ENCODE measurements at places on chromosomes 1 and 21.
A peak's percentile ranks its signal among the peaks of the same experiment; 100 is the strongest.

GRCh38 chr1:8720347-8720746 is 97.1 kb downstream of the RERE start:
- no peak for DNase-seq

GRCh38 chr1:18649693-18650370 is 19.2 kb downstream of the PAX7 start:
- no peak for DNase-seq

- DNase-seq: peak; percentile 80
Measured at GRCh38 chr1:150561254-150561973, 12.2 kb downstream of the ADAMTSL4 start.

- no peak for DNase-seq
Measured at GRCh38 chr1:219626865-219627264, 14.0 kb upstream of the ZC3H11B start.

DNA sequence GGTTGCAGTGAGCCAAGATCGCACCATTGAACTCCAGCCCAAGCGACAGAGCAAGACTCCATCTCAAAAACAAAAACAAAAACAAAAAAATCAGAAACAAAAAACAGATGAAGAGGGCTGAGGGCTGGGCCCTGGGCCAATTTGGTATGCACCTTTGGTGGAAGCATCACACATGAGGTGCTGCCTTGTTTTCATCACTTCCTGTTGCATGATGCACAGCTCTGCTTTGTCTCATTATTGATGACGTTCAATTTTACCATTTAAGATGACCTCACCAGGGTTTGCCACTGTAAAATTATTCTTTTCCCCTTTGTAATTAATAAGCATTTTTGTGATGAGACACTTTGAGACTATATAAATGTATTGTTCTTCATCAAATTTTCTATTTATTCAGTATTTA is 9.8 kb upstream of the IFNAR2 start:
- no peak for DNase-seq

DNA sequence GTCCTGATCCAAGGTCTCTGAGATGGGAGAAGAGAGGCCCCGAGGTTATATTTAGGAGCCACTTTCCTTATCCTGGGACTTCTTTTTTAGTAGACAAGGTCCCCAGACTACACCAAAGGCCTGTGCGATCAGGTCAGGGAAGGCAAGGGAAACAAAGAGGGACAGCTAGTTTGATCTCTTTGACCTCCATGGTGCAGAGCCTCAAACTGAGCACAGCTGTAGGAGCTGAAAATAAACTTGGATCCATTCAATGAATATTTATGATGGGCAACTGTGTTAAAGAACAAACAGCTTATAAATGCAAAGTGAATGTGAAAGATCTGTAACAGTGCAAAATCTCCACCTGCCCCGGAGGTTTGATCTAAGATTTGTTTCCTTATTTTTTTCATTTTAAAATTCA is 256.6 kb downstream of the DYRK1A start:
- no peak for DNase-seq

- DNase-seq: no peak
Measured at GRCh38 chr21:17045214-17045853, 467.5 kb upstream of the CXADR start.

DNA sequence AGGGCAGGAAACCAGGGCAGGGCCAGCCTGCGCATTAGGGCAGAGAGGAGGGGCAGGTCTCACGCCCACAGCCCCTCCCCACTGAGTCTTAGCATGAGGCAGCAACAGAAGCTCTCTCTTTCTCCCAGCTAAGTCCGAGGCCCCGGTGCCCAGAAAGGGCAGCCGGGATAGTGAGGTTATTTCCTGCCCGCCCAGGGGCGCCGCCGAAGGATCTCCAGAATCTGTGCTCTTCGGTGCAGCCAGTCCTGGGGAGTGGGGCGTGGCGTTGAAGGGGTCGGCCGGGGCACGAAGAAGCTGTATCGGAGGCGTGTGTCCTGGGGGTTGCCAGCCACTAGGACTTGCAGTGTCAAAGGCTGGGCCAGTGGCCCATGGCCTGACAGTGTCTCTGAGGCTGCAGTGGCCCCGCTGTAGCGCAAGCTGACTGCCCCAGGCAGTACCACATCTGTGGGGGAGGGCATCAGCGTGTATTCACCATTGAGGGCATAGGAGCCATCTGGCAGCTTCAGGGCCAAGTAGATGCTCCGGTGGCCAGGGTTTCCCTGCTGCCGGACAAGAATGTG is 7.8 kb downstream of the ADAMTS4 start:
- no peak for DNase-seq

DNA sequence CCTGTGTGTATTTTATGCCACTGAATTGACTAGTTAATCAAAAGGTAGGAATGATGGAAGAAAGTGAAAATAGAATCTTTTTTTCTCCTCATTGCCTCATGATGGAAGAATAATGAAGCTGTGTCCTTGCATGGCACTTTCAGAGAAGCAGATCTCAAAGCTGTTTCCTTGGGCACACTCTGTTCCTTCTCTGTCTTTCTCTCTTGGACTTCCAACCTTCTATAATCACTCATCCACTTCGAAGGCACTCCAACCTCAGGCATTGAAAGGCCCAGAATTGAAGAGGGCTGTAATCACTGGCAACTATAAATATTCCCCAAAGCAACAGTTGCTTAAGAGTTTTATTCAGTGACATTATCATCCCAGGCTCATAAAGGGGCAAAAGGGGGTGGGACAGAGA is 31.1 kb upstream of the DNASE2B start:
- no peak for DNase-seq

DNA sequence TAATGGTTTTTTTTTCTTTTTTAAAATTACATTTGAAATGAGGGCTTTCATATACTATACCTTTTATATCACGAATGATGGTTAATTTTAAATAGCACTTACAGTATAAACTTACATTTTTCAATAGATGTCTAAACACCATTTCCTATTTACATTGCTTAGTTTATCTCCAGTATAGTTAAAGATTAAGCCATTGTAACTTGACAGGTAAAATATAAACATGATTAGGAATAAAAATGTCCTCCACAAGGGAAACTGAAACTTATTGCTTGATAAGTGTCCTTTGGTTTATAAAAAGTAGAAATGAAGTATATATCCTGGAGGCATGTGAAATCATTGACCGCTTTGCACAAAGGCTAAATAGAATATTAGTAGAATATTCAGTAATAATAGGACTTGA is 20.2 kb downstream of the CTH start:
- DNase-seq: no peak

Data from NCI-H774 (cell line).